ENCODE measurements at places on chromosomes 1 and 21.

DNA sequence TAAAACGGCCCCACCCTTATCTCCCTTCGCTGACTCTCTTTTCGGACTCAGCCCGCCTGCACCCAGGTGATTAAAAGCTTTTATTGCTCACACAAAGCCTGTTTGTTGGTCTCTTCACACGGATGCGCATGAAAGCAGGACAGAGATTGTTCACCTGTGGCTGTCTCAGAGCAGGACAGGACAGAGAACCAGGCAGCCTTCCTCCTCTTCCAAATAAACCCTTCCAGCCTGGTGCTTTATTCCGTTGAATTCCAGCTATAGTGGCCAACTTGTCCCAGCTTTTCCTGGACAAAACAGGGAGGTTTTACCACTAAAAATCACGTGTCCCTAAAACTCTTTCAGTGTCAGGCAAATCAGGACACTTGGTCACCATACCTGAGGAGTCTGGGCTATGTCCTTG is 9.5 kb upstream of the DMRTB1 start:
- no peak for DNase-seq

DNA sequence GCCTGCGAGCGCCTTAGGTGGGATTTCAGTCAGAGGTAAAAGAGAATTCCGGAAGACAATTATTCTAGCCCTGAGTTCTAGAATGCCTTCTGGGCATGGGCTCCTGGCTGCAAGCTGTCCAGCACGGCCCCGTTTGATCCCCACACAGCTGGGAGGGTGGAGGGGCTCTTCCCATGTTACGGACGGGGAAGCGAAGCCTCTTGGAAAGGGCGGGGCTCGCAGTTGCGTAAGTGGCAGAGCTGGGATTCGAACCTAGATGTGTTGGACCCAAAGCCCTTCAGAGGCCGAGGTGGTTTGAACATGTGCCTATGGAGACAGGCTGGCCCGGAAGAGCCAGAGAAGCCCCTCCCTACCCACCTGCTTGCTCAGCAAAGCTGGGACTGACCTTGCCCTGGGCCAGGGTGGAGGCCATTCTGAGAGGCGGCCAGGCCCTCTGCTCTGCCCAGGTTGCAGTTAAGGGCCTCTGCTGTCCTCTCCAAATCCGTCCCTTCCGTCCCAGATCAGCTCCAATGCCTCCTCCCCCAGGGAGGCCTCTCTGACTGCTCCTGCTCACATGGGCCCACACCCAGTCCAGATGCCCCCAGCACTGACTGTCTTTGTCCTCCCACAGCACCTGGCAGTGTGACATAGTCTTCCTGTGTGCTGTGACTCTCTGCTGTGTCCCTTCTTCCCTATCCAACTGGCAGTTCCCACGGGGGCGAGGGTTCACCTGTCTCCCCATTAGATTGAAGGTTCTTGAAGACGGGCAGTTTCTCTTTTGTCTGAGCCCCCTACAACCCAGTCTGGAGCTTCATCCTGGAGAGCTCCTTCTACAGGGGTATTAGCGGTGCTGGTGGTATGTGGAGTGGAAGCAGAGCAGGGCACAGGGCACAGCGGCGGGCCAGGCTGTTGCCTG is 1.2 kb upstream of the HSPB7 start:
- DNase-seq: no peak

GRCh38 chr1:236342403-236343245 is 51.5 kb upstream of the EDARADD start:
- DNase-seq: no peak

DNA sequence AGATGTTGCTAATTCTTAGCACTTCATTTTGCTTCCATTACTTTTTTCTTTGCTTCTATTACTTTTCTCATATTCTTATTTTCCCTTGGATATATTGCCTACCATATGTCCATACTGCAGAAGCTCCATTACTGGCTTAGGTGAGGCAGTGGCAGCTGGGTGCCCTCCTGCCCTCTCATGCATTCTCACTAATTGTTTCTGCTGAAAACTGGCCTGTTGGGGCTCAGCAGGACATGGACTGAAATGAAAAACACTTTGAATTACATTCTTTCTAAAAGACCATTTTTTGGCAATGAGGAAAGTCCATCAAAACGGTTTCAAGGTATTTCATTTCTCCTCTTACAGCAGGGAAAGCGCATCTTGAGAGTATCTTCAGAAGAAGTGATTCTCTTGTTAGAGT is 122.9 kb downstream of the MAST2 start:
- DNase-seq: no peak

DNA sequence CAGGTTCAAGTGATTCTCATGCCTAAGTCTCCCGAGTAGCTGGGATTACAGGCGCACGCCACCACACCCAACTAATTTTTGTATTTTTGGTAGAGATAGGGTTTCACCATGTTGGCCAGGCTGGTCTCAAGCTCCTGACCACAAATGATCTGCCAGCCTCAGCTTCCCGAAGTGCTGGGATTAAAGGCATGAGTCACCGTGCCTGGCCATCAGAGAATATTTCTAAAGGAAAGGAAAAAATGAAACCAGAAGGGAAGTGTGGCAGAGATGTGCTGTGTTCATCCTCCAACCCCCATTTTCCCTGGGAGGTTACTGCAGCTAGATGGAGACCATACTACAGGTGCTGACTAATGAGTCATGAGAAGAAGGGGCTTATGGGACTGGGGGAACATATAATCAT is 964.1 kb downstream of the TTLL7 start:
- DNase-seq: no peak
